Sciatic nerve (tissue), 2 donors: ENCODE measurements at places on chromosomes 3 and 15. TPM values are rescaled to one million over a fixed set of nuclear protein-coding genes. Genes with fewer than 3 reads are reported as not detected.

DNA sequence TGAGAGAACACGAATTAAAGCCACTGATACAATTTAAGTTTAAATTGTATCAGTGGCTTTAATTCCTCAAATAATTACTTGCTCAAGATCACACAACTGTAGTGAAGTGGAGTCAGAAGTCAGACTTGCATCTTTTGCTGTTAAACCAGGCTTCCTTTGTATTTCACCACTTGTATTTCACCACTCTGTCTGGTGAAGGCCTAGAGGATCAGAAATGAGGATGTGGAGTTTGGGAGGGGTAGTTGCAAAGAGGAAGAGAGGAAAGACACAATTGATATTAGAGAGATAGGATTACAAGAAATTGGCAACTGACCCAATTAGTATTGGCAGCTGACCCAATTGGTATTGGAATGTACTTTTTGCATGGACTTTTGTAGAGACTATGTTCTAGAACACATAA is 288.1 kb upstream of the GPR149 start:
- DNase-seq: no peak

The FGF7 gene
- total RNA-seq: 239 TPM

DNA sequence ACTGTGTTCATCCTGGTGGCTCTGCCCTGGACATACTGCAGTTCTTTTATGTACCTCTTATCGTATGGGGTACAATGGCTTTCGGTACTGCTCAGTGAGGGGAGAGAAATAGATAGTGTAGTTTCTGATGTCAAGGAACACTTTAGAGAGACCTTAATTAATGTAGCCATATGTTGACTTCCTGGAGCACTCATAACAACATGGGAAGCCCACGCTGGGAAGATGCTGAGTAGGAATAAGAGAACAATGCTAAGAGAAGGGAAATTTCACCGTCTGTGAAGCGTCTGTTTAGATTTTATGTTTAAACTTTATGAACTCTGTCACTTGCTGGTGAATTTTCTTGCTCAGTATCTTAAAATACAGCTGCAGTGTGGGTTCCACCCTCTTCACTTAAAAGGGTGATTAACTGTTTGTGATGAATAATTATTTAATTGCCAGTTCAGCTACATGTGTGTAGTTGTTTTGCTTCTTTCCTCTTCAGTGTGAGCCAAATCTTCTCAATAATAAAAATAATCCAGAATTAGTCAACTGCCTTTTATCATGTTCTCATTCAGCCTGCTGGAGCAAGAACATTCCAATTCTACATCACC is 373.1 kb upstream of the TPRG1 start:
- DNase-seq: no peak

DNA sequence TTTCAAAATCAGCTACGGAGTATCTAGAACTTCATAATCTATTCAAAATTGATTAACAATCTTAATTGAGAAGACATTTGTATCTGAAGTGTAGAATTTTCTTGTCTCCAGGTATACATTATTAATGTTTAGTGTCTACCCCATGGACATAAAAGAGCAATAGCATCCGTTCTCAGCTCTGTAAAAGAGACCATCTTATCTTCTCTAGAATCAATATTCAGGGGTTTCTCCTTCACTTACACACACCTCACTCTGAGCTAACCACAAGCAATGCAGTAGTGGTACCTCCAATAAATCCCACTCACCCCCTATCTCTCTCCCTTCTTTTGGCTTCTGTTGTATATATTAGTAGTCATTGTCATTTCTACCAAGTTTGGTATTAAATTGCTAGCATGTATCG is 16.2 kb downstream of the MBNL1 start:
- no peak for DNase-seq

The GPR149 gene
- total RNA-seq: not detected

The NOX5 gene
- total RNA-seq: 0.45 TPM

DNA sequence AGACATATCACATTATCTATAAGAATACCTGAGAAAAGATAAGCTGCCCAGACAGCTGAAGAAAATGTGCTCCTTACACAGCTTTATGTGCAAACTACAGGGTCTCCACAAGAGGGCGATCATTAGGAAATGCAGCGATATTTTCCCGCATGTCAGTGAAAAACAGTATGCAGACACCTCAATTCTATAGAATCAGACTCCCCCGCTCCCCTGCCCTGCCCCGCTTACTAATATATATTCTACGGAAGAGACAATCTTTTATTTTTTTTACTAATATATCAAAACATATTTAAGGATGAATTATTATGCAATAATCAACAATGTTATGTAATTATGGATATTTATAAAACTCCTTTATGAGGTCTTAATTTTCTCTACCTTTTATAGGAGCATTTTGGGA is 681.3 kb downstream of the ROBO1 start:
- no peak for DNase-seq

DNA sequence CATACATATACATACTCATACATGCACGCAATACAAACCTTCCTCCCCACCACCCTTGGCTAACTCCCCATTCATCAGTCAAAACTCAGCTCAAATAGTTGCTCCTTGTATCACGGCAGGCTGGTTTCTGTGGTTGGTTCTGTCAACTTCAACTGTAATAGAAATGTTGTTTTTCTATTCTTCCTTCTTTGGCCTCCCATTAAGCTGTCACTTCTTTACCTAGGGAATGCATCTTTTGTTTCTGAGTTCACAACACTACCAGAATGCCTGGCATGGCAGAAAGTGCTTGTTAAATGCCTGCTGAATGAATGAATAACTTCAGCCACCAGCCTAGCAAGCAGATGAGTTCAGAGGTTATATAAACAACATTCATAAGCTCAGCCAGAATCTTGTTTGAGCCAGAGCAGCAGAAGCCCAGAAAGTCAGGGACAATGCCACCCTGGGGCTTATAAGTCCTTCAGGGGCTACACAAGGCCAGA is 63.1 kb downstream of the B3GALNT1 start:
- DNase-seq: no peak

DNA sequence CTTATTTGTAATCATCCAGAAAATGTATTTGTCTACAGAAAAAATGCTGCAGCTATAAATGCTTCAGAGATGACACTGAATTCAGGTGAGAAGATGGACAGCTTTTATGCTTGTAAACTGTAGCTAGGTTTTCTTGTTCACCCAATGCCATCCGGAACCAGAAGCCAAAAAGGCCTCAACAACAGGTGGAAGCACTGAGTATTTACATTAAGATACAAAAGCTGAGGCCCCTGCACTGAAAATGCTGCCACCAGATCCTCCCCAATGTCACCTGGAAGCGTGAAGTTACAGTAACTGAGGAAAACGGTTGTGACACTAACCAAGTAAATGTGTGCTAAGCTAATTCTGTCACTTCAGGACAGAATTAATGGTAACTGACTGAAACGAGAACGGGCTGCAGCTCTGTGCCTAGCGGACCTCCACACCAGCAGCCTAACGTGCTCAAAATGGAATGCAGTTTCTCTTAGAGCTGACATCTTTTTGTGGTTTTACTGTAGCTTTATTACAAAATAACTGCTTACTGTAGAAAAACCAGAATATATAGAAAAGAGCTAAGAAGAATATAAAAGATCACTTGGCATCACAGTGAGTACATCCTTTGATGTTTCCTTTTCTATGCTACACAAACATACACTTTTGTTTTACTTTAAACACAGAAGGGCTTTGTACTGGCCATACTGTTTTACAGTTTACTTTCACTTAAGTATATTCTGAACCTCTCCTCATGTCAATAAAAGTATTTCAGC is 7.6 kb downstream of the CHSY1 start:
- DNase-seq: no peak
